ENCODE measurements at places on chromosomes 4 and X.
A peak's percentile ranks its signal among the peaks of the same experiment; 100 is the strongest.

- no peak for DNase-seq
These were observed 39.8 kb upstream of the LAS1L start for GRCh38 chrX:65574356-65574755.

DNA sequence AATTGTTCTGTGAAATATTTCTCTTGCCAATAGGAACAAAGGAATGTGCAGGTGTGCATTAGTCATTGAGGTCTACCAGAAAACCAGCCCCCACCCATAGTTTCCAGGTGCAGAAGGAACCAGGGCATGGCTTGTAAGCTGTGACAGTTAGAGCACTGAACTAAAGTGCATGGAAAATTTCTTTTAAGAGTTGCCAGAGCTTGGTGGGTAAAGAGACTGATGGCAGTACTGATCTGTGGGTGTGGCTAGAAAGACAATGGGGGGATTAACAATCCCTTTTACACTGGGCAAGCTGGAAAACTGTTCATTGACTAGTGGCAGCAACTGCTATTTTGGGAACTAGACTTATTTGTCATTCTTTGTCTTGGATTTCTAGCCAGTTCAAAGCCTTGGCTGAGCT, 326.9 kb downstream of the PCDH19 start:
- no peak for DNase-seq

GRCh38 chrX:20515841-20516461, 249.2 kb upstream of the RPS6KA3 start:
- no peak for DNase-seq

DNA sequence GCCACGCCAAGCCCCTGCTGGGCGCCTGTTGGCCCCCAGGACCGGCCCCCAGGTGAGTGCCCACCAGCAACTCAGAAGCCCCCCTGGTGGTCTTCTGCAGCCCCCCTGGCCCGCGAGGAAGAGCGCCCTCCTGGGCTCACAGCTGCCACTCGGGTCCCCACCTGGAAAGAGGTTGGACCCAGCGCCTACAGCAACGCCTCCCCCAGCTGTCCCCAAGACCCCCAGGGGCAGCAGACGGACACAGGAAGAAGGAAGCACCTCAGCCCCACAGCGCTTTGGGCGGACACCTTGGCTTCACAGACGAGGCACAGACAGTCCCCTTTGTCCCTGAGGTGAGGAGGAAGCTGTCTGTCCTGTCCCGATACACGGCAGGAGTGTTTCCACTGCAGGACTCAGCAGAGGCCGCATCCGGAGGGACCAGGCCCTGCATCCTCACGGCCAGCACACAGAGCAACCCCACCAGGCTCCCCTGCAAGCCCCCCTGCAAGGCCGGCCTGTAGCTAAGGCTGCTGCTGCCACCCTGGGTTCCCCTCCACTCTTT, 115.6 kb upstream of the NKX1-1 start:
- DNase-seq: no peak

- DNase-seq: peak; percentile 18
These were observed 42.0 kb downstream of the SLC4A4 start for GRCh38 chr4:71380788-71381187.

- DNase-seq: peak; percentile 43
These were observed 228.2 kb downstream of the PPP3CA start for GRCh38 chr4:101119141-101119540.

DNA sequence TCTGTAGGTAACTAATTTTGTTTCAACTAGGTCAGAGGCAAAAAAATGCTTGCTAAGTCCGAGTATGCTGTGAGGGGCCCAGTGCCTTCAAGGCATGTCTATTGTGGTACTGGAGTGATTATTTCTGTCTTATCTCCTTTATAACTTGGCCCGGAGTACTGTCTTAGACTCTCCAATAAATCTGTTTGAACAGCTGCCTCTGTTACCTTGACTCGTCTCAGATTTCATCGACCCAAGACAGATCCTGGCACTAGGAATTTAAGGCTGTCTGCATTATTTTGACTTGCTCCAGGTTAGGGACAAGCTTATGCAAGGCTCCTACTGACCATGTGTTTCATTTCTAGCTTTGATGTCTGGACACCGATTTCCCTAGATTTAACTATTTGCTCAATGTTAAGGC, 41.1 kb upstream of the NKAP start:
- DNase-seq: no peak

DNA sequence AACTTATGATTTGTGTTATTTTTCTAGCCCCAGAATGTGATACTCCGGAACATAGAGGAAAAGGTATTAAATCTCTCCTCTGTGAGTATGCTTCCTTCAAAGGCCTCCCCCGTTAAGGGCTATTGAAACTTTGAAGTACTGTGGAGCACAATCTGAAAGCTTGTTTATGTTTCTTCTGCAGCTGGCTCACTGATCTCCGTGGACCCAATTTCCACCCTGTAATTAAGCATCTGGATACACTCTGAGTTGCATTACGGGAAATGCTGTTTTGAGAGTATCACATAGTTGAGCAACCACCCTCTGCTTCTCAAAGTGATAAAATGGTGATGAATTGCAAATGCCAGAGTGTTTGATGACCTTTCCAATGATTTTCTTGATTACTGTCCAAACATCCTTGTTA, 296.8 kb upstream of the PABPC5 start:
- DNase-seq: no peak

GRCh38 chr4:184238072-184238745, 20.5 kb upstream of the ENPP6 start:
- no peak for DNase-seq

DNA sequence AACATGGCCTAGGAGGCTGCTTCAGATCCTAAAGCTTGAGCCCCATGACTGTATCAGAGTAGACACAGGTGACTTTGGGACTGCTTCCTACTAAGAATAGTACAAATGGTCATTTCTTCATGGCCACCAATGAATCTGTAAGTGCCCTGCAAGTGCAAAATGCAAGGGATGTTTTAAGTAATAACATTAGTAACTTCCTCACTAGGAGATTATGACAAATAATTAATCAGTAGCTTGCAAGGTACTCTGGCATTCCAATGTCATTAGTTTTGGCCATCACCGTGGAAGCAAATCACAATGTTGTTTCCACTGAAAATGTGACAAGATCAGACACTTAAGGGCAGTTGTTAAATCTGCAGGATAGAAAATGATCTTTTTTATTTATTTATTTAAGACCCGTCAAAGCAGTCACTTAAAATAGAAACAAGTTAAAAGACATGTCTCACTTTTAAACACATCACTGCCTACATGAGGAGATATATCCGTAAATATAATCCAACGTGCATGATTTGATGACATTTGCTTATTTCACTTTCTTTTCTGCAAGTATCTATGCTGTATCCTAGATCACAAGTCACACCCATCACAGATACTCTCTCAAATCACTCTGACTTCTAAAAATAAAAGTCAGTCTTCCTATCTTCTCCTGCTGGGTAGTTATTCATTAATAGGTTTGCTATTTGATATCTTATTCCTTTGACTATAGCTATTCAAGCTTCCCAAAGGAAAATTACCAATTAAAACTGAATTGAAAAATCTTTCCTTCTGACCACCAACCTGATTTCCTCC, 400.6 kb downstream of the IL15 start:
- DNase-seq: no peak

- no peak for DNase-seq
These were observed 339.8 kb upstream of the GATB start for GRCh38 chr4:152100379-152101201.

- DNase-seq: peak; percentile 15
These were observed 41.3 kb downstream of the DOCK11 start for GRCh38 chrX:118536687-118537461.

GRCh38 chr4:174040287-174040686, 243.2 kb downstream of the FBXO8 start:
- no peak for DNase-seq

DNA sequence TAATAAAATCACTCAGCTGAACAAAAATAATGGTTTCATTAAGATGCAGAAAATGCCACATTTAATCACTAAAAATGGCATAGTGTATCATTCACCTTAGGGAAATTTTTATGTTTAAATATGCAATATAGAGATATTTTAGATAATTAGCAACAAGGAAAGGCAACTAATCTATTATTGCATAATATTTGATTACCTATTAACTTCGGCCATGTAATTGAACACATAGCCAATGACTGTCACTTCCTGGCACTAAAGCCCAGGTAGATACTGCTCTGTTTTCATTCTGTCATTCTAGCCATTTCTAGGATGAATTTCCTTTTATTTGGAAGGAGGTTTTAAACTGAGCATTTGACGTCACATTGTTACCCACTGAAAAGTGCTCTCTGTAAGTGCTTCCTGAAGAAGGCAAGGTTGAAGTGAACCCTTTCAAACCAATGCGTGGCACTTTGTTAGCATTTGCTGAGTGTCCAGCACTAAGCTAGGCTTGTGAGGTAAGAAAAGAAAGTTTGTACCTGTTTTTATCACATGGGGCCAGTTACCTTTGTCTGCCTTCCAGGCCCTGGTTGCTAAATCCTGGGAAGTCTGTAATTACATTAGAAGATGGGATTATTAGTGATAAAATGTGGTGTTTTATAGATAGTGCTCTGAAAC, 67.8 kb upstream of the LSM6 start:
- no peak for DNase-seq

DNA sequence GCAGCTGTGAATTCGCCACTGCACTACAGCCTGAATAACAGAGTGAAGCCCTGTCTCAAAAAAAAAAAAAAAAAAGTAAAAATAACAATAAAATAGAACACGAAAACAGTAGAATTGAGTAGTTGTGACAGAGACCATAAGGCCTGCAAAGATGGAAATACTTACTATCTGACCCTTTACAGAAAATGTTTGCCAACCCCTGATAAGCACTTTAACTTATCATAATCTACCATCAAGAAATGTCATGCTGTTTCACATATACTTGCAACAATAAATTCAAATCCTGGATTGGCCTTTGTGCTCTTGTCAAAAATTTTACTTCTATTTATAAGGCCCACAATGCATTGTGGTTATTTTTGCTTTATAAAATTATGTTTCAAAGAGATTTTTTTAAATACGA, 75.5 kb downstream of the ING2 start:
- DNase-seq: no peak

DNA sequence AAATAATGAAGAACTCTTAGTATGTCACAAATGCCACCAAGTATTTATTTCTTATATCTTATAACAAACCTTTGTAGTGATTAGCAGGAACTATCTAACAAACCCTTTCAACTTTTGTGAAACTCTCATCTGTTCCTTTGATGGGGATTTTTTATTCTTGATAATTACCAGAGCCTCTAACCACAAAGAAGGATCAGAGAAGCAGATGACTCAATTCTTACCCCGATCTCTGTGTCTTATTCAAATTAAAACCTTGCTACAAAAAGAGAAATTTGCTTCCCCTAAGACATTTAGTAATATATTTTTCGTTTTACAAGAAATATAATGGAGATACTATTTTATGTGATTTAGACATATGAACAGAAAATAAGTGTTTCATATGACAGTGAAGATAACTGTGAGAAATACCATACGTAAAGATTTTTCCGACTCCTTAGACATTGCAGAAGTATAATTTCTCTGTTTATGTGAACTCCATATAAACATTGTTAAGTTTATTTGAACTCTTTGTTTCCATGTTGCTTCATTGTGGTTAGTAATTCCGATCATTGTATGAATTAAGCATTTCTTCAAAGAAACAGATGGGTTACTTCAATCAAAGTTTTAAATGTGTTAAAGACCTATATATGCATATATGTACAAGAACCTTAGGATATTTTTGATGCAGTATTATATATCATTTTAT, 205.4 kb downstream of the CFAP299 start:
- no peak for DNase-seq

- no peak for DNase-seq
These were observed 13.9 kb downstream of the ALB start for GRCh38 chr4:73417973-73418372.

DNA sequence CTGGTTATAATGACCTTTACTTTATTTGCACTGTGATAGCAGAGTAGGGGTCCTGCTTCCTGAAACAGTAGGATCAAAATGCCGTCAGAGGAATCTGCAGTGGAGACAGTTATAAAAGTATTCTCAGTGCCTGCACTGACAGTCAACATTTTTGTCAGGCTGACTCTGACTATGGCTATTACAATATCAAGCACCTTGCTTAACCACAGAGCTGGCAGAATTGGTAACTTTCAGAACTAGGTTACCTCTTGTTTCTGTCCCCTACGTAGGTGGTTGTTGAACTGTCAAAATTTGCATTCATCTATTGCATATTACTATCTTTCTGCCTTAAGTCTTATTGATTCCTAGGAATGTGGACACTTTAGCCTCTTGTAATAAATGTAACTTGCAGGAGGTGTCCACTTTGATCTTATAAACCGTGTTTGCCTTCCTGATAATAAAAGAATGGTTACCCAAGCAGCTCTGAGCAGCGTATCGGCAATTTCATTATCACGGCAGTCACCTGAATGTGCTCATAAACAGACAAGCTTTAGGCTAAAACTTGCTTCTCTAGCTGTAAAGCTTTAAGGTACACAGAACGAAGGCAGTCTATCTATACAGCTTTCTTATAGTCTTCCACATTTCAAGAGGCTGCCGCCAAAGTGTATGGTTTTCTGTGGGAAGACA, 353.0 kb upstream of the GALNT7 start:
- no peak for DNase-seq

DNA sequence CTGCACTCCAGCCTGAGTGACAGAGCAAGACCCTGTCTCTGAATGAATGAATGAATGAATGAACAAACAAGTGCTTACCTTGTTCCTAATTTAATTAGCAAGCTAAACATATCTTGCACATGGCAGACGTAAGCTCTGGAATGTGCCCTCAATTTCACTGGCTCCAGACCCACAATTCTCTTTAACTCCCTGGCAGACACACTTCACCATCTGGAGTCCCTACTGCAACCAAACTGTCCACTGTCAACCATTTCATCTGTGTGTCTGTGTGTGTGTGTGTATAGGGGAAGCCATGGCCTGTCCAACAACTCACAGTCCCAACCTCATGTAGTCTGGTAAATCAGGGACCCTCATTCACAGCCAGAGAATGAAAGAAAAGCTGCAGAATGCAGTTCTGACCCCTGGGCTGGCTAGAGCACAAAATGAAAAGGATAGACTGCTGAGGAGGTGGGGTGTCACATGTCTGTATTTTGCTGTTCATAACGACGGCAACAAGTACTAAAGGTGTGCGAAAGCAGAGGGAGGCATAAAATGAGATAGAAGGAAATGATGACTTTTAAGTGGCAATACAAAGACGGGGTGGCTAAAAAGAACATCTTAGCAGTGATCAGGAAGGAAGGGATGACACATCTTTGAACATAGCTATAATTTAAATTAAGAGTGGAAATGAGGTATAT, 114.1 kb downstream of the TSPAN5 start:
- DNase-seq: no peak

- no peak for DNase-seq
These were observed 31.8 kb downstream of the CPLX1 start for GRCh38 chr4:793941-794621.

DNA sequence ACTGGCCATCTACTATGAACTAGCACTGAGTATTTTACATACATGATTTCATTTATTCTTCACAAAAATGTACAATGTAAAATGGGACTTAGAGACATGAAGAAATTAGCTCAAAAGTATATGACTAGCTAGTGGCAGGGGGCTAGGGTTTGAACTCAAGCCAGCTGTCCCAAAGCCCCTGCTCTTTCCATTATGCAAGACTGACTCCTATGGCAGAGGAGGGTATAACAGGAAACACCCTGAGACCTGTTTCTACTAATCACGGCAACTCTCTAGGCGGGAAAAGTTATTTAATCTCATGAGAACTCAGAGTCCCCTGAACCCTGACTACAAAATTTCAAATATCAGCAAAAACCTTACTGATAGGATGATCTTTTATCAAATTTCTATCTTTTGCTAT, 150.6 kb downstream of the PRDM5 start:
- DNase-seq: no peak
